ENCODE measurements at places on chromosomes 1 and 21.

DNA sequence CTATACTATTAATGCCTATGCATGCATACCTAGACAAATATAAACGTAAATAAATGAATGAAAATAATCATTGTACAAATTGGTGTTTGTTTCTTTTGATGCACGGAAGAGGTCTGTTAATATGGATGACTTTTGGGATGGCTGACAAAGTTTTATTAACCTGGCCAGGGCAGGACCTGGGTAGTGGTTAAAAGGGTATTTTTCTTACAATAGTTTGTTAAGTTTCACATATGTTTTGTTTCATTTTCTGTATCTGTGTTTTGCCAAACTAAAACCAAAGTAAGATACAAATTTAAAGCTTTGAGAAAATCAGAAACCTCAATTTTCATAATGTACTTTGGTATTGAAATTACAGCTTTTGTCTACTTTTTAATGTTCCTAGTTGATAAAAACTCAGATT, 222.7 kb upstream of the OLFM3 start:
- DNase-seq = no peak

DNA sequence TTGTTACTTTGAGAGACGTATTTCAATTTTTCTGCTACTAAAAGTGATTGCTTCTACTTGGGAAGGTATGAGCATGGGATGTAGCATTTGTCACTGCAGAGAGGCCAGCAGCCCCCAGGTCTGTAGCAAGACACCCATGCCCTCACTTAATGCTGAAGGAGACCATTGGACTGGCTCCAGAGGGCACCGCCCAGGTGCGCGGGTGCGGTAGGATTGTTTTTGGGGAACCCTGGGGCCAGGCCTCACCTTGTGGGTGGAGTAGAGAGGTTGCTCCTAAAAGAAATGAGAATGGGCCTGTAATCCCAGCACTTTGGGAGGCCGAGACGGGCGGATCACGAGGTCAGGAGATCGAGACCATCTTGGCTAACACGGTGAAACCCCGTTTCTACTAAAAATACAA, 30.6 kb upstream of the IFNGR2 start:
- no peak for DNase-seq

DNA sequence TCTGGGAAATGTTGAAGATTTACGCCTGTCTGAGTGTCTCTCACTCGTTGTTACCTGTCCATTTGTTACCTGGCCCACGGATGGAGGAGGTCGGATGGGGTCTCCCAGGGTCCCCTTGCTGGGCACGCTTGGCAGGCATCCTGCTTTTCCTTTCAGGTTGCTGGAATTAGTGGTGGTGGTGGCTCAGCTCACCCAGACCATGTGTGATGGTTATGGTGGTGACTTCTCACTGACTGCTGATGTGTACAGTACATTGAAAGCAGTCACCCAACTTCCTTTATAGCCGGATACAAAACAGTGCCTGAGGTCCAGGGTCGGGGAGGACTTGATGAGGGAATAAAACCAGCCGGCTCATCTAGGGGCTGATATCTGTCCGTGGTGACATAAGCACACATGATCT, 19.5 kb downstream of the MAPKAPK2 start:
- no peak for DNase-seq

- no peak for DNase-seq
Measured at GRCh38 chr1:157198619-157199420, 60.6 kb upstream of the ETV3 start.

- DNase-seq = no peak
Measured at GRCh38 chr1:114178936-114179335, 25.3 kb upstream of the SYT6 start.

GRCh38 chr1:1063945-1064831, 9.9 kb downstream of the RNF223 start:
- DNase-seq = no peak

DNA sequence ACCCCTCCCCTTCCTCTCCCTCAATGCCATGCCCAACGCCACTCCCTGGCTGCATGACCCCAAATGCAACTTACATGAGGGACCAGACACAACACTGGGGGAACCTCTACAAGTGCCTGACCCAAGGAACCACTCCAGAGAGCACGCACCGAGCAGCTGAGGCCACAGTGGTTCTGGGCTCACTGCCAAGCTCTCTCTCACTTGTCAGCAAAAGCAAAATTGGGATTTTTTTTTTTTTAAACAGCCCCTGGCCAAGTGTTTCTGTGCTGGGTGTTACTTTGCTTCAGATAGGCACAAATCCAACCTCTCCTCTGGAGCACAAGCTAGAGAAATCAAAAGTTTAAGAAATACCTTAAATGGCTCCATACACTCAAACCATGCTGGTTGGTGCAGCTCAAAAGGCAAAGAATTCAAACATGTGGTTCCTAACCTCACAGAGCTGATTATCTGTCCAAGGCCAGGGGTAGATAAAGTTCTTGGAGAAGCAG, 363.0 kb downstream of the SETD4 start:
- peak; percentile 76 for DNase-seq

GRCh38 chr21:15521644-15522001, 208.2 kb upstream of the USP25 start:
- no peak for DNase-seq

DNA sequence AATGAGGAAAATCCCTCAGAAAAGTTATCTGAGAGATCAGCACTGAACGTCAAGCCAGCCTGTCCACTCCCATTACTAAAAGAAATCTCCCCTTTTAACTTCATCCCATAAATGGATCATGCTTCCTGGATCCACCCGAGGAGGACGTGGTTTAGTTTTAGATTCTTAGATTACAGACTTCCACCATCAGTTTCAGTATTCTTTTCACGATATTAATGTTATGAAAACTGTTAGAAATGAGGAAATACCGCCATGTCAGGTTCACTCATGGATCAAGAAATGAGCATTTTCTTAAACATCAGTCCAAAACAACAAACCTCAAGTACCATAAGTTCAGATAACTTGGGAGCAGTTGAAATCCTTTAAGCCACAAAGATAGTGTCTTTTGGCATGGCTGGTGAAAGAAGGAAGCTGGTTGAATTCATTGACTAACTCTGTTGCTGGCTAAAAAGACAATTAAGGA, 49.8 kb downstream of the NFIA start:
- DNase-seq = no peak

- DNase-seq = peak; percentile 73
Measured at GRCh38 chr1:229664133-229664689, 38.2 kb downstream of the URB2 start.

- DNase-seq = no peak
Measured at GRCh38 chr1:74434321-74434720, 78.1 kb downstream of the LRRC53 start.

DNA sequence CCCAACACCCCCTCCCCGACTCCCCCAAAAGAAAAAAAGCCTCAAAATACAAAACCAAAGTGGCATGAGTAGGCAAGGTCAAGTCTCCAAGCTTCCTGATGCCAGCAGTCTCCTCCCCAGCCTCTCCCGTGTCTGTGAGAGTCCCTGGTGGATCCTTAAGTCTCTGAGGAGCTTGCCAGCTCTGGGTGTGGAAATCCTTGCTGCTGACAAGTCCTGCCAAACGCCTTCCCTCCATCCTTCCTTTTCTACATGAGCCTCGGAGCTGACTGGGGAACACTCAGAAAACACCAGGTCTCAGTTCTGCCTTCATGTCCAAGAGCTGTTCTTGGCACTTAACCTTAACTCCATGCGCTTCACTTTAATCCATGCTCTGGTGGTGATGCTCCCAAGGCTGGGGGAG, 3.7 kb upstream of the ETV3L start:
- no peak for DNase-seq

- no peak for DNase-seq
Measured at GRCh38 chr1:180962178-180962577, 49.5 kb downstream of the KIAA1614 start.

GRCh38 chr1:230130172-230130944, 63.3 kb downstream of the GALNT2 start:
- no peak for DNase-seq

DNA sequence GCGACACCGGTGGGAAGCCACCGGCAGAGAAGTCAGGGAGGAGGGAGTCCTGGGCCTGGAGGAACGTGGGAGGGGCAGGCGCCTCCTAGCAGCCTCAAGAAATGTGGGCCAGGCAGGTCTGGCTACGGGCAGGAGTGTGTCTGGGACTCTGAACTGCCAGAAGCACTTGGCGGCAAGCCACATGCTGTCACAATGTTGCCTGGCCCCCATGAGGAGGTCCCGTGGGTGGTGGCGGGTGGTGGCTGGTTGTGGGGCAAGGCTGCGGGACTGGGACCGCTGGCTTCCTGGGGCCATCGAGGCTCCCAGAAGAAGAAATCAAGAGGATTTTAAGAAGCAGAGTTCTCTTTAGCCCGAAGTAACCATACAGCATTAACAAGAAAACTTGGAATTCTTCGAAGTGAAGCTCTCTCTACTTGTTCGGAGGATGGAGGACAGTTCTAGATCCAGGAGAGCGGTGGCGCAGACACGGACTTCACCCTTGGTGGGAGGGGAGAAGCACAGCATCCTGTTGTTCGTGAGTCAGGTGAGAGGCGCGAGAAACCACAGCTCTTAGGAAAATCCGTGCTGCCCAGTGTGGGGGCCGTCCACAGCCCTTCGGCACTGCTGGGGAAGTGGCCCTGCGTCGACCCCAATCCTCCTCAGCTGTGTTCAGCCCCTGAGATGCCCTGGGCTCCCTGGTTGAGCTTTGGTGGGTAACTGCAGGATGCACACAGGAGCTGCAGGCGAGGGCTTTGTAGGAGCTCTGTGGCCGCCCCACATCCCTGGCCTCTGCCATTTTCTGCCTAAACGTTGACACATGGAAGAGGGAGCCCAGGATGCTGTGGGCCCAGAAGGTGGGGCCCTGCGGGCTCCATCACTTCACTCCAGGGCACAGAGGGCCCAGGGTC, 12.4 kb downstream of the SKI start:
- no peak for DNase-seq

GRCh38 chr1:202007304-202007703, 3.1 kb upstream of the ELF3 start:
- DNase-seq = no peak

GRCh38 chr1:98693385-98693784, 31.9 kb downstream of the SNX7 start:
- no peak for DNase-seq

DNA sequence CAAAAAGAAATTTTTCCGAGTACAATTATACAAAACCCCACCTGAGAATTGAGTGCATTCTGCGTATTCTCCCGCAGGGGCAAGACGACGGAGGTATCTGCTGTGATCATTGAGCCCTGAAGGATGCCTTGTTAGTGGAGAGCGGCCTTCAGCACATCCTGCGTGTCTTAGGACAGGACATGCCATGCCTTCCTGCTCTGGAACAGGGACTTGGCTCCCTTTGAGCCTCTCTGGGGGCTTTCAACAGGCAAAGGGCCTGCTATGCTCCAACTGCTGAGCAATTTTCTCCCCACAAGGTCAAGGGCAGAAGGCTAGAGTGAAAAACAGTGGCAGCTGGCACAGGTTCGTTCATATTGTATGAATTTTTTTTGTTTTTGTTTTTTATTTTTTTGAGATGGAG, 52.4 kb downstream of the TOR1AIP2 start:
- DNase-seq = no peak

DNA sequence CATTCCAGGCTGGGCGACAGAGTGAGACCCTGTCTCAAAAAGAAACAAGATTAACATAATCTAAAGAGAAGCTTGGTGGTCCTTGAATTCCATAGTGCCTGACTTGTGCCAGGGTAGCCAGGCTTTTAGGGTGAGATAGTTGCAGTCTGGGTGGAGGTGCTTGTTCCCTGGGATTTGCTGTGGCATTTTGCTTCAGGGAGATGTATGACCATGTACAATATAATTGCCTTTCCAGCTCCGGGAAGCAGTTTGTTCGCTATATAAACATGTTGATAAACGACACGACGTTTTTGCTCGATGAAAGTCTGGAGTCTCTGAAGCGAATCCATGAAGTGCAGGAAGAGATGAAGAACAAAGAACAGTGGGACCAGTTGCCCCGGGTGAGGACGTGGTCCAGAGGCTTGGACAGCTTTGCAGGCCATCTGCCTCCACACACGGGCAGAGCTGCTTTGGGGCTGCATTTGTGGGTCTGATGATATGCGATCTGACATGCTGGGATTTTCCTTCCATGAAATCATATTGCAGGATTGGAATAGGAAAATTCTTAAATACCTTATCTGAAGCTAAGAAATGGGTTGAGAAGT, 49.4 kb upstream of the KIF1B start:
- DNase-seq = peak; percentile 78

- DNase-seq = no peak
Measured at GRCh38 chr1:39965044-39965443, 10.1 kb downstream of the MFSD2A start.

GRCh38 chr1:121483234-121483633, 298.5 kb downstream of the SRGAP2C start:
- DNase-seq = no peak

DNA sequence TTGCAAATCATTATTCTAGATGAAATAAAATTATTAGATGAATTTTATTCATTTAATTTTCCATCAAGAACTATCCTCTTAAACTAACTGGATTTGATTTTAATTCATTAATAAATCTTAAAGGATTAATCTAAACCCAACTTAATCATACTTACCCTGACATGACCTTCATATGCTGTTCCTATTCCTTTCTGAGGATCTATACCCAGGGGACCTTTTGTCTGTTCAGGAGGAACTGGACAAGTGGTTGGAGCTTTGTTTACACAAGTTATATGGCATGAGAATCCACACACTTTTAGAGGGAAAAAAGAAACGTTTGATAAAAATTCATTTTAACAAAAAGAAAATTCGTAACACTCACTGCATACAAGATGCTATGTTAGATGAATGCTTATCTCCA, 95.2 kb downstream of the COQ8A start:
- DNase-seq = no peak

DNA sequence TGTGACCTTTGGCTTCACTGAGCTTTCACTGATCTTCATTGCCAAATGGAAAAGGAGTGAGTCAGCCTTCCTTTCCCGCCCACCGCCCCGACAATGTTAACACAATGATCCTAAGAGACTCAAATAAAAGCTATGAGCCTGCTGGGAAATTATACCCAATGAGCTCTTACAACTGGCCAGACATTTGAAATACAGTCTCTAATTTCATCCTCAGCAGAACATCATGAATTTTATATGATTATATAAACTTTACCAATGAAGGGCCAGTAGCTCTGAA, 252.5 kb downstream of the SIPA1L2 start:
- no peak for DNase-seq

Measured in globus pallidus (tissue), 1 donor.